ENCODE measurements at places on chromosomes 11 and 22. TPM values are rescaled to one million over a fixed set of nuclear protein-coding genes. Genes with fewer than 3 reads are reported as not detected.

The RPS6KA4 gene
- total RNA-seq, result 72.1 TPM

The CATSPERZ gene
- total RNA-seq, result not detected

The ART5 gene
- 3.4 TPM for total RNA-seq

The MIAT gene
- total RNA-seq, result 0.72 TPM

The SYCE3 gene
- total RNA-seq, result not detected

The GUCY1A2 gene
- total RNA-seq, result 1.1 TPM

The KCTD14 gene
- 0.45 TPM for total RNA-seq

The NAV2 gene
- 6.5 TPM for total RNA-seq

The OR8K5 gene
- total RNA-seq, result not detected

The MMP12 gene
- total RNA-seq, result not detected

The APOA4 gene
- not detected for total RNA-seq

The CRYBA4 gene
- not detected for total RNA-seq

The MAP6 gene
- 3.4 TPM for total RNA-seq

The PRR33 gene
- total RNA-seq, result not detected

The SMTNL1 gene
- total RNA-seq, result not detected

The PRAME gene
- total RNA-seq, result not detected

The GRAP2 gene
- not detected for total RNA-seq

The FZD4 gene
- 50.2 TPM for total RNA-seq

The TMEM138 gene
- 13.7 TPM for total RNA-seq

The RIMBP3C gene
- total RNA-seq, result 0.63 TPM

The MICALL1 gene
- total RNA-seq, result 13.2 TPM

The CADM1 gene
- total RNA-seq, result 0.45 TPM

The EI24 gene
- 153 TPM for total RNA-seq

The MYBPC3 gene
- total RNA-seq, result not detected

The MMP13 gene
- total RNA-seq, result not detected

The OR52A5 gene
- total RNA-seq, result not detected

The MPZL3 gene
- 0.41 TPM for total RNA-seq

The IL17REL gene
- total RNA-seq, result not detected

The SYT8 gene
- total RNA-seq, result 0.82 TPM

The API5 gene
- total RNA-seq, result 81.0 TPM

The IGSF9B gene
- 1.7 TPM for total RNA-seq

The STK33 gene
- total RNA-seq, result 1.1 TPM

The SPDYC gene
- not detected for total RNA-seq

The OR2AT4 gene
- not detected for total RNA-seq

The KBTBD4 gene
- 29.9 TPM for total RNA-seq

The ANKK1 gene
- total RNA-seq, result not detected

The TMPRSS4 gene
- total RNA-seq, result not detected

The FAT3 gene
- 1.7 TPM for total RNA-seq

All from fibroblast of the aortic adventitia (primary cell).